Heart left ventricle (tissue), 16 donors: ENCODE measurements at places on chromosomes 1 and 21.

DNA sequence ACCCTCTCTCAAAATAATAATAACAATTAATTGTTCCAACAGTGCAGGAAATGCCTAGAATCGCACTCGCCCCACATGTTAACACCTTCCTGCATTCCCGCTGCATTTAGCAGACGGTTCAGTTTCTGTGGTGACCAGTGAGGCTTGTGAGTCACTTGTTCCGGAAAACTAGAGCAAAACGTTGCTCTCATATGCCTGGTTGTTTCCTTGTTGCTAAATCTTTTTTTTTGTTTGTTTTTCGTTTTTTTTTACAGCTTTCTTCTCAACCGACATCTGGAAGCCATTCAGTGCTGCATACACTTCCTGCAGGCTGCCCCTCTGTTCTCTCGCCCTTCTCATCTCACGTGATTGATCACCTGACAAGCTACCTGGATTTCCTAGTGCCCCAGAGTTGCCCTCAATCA, 56.9 kb upstream of the TMPRSS2 start:
- H3K27ac ChIP-seq: no peak overlapping the region
- H3K27me3 ChIP-seq: no peaks in the 10 kb centered on the region
- no peak overlapping the region for H3K4me3 ChIP-seq
- no peaks in the 10 kb centered on the region for H3K4me1 ChIP-seq

DNA sequence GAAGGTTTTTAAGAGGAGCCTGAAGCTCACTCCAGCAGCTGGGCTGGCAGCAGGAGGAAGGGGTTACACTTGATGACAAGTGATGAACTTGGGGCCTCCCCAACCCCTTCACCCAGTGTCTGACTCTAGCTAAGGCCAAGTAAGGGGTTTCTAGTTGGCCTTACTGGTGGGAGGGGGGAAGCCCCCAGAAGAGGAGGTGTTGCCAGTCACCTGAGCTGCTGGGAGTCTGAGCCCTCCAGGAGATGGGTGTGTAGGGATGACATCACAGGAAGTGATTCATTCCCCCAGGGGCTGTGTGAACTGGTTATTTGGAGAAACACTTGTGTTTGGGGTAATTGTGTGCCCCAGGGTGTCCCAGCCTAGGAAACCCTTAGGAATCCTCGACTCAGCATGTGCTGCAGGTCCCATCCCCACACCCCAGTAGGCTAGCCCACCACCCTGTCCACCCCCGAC, 3.1 kb downstream of the PADI1 start:
- no peak for DNase-seq
- no peak overlapping the region for H3K27ac ChIP-seq
- no peaks in the 10 kb centered on the region for H3K4me1 ChIP-seq
- no peak overlapping the region for H3K4me3 ChIP-seq
- H3K27me3 ChIP-seq: peaks cover 8% of the 10 kb centered on the region
- H3K36me3 ChIP-seq: no peaks in the 10 kb centered on the region

GRCh38 chr1:235675152-235675890, 25.7 kb upstream of the GNG4 start:
- DNase-seq: no peak
- peaks cover 75% of the 10 kb centered on the region for H3K36me3 ChIP-seq
- H3K27me3 ChIP-seq: no peaks in the 10 kb centered on the region
- H3K4me1 ChIP-seq: no peaks in the 10 kb centered on the region

DNA sequence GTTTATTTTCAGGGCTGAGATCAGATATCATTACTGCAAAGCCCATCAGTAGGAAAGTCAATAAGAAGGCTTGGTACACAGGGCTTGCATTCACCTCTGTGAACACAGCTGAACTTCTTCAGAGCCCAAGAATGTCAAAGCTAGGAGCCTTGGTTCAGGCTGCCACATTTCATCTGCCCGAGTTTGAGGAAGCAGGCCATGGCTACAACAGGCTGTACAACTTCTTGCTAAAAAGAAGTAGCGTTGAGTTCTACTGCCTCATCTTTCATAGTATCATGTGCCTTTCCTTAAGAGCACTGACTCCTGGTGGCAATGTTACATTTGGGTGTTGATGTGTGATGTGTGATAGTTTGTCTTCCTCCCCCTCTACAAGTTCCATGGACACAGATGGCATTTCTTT, 10.1 kb downstream of the C1orf162 start:
- H3K36me3 ChIP-seq: no peaks in the 10 kb centered on the region
- DNase-seq: no peak
- no peaks in the 10 kb centered on the region for H3K27me3 ChIP-seq
- no peak overlapping the region for H3K27ac ChIP-seq
- peaks cover 13% of the 10 kb centered on the region for H3K4me1 ChIP-seq
- H3K4me3 ChIP-seq: no peak overlapping the region

- no peaks in the 10 kb centered on the region for H3K36me3 ChIP-seq
- no peaks in the 10 kb centered on the region for H3K27me3 ChIP-seq
- no peak overlapping the region for H3K4me3 ChIP-seq
- no peaks in the 10 kb centered on the region for H3K4me1 ChIP-seq
- DNase-seq: no peak
- H3K27ac ChIP-seq: peak overlapping the region; percentile 48
Observed at GRCh38 chr1:185969524-185969991, 235.4 kb downstream of the HMCN1 start.

DNA sequence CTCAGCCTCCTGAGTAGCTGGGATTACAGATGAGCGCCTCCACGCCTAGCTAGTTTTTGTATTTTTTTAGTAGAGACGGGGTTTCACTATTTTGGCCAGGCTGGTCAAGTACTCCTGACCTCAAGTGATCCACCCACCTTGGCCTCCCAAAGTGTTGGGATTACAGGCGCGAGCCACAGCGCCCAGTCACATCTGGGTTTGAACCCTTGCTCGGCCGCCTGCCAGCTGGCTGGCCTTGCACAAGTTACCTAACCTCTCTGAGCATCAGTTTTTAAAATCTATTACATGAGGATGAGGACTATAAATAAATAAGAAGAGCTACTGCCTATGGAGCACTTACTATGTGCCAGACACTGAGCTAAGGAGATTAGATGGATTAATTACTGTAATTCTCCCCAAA, 17.7 kb upstream of the PADI2 start:
- no peaks in the 10 kb centered on the region for H3K4me1 ChIP-seq
- no peaks in the 10 kb centered on the region for H3K36me3 ChIP-seq
- no peak overlapping the region for H3K27ac ChIP-seq
- DNase-seq: no peak

DNA sequence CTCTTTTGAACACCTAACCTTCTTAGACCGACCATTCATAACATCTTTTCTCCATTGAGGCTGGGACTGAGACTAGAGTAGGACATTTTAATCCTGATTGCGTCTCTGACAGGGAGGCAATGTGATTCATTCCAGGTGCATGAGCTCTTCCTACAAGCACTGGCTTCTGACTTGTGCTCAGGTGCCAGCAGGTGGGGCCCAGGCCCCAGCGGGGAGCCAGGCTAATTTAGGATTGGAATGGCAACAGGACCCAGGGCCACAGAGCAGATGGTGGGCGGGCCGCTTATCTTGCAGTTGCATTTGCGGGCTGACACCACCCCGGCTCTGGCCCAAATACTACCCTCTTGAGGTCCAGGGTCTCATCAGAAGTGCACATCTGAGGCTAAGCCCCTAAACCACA, 4.1 kb downstream of the GPA33 start:
- H3K27me3 ChIP-seq: no peaks in the 10 kb centered on the region
- no peaks in the 10 kb centered on the region for H3K36me3 ChIP-seq
- H3K4me3 ChIP-seq: no peak overlapping the region
- H3K27ac ChIP-seq: no peak overlapping the region
- peak; percentile 18 for DNase-seq
- H3K4me1 ChIP-seq: no peaks in the 10 kb centered on the region

GRCh38 chr1:196308176-196308575, 300.1 kb downstream of the KCNT2 start:
- DNase-seq: no peak
- H3K36me3 ChIP-seq: no peaks in the 10 kb centered on the region
- H3K4me1 ChIP-seq: no peaks in the 10 kb centered on the region
- H3K27ac ChIP-seq: no peak overlapping the region
- no peak overlapping the region for H3K4me3 ChIP-seq
- H3K27me3 ChIP-seq: no peaks in the 10 kb centered on the region
